ENCODE measurements at places on chromosomes 13 and 19.
A peak's percentile ranks its signal among the peaks of the same experiment; 100 is the strongest.

- DNase-seq: no peak
Observed at GRCh38 chr19:49148044-49148682, 7.0 kb downstream of the HRC start.

DNA sequence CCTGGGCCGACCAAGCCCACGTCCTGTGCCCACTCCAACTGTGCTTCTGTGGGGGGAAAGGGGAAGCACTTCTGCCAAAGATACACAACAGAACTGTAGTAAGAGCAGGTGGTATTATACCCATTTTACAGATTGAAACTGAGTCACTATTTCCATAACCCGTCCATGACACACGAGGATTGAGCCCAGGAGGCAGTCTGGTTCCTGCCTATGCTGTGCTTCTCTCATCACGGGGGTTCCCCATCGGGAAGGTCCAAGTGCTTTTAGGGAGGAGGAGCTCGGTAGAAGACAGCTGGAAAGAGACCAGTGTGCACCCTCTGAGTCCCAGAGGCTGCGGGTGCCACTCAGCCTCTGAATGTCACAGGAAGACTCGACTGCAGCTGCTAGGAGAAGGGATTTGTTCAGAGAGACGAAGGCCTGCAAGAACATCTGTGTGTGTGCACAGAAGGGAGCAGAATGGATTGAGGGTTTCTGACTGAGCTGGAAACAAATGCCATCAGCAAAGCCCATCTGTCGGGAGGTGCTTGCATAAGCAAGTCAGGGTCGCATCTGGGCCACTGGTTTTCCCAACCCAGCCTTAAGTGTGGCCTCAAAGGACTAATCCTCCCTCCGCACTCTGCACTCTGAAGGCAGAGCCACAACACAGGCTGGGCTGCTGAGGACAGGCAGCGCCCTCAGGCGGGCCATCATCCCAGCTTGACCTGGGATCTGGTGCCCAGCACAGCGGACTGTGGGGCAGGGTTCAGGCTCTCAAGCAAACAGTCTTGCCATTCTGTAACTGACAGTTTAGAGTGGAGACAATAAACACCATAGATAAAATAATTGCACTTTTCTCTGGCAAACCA is 150.0 kb downstream of the DPF1 start:
- DNase-seq: no peak

DNA sequence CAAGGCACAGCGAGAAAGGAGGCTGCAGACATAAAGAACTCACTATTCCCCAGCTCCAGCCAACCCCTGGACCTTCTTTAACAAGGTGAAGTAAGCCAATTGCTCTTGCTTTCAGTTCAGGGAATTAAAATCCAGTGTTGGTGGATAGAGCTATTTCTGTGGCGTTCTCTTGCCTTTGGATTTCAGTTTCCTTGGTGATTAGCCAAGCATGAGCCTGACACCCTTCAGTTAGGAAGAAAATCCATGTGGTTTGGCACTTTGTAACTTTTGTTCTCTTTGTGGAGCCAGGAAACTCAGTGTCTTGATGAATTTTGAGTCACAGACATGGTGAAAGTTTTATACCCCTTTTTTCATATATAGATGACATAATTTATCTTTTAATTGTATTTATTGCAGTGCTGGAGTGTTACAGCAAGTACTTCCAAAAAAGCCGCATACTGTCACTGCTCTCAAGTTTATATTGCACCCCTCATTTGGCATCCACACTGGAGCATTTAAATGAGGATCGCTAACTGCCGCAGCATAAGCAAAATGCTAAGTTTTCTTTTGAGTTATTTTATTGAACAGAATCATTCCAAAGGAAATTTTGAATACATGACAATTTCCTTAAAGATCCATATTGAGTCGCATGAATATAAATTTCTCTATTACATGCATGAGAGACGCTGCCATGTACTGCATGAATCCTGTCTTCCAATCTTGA is 406.8 kb downstream of the MYO16 start:
- DNase-seq: no peak

- DNase-seq: peak; percentile 68
Observed at GRCh38 chr19:2722541-2723344, 1.6 kb upstream of the DIRAS1 start.

GRCh38 chr13:90389537-90389936 is 958.0 kb upstream of the MIR17HG start:
- DNase-seq: no peak
